ENCODE measurements at places on chromosomes 3 and 15. TPM values are rescaled to one million over a fixed set of nuclear protein-coding genes. Genes with fewer than 3 reads are reported as not detected.

ZNF502 gene
- 5.9 TPM for total RNA-seq

KCNMB2 gene
- total RNA-seq: not detected

GOLGA6D gene
- not detected for total RNA-seq

GATA2 gene
- total RNA-seq: 1.5 TPM

C3orf22 gene
- total RNA-seq: not detected
